Neural progenitor cell (in vitro differentiated cells): ENCODE measurements at places on chromosomes 7 and 10.

DNA sequence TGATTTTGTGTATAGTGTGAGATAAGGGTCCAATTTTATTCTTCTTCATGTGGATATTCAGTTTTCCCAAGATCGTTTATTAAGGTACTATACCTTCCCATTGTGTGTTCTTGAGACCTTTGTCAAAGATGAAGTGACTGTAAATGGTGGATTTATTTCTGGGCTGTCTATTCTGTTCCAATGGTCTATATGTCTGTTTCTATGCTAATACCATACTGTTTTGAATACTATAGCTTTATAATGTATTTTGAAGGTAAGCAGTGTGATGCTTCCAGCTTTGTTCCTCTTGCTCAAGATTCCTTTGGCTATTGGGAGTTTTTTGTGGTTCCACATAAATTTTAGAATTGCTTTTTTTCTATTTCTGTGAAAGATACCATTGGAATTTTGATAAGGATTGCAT is 8.7 kb upstream of the VWDE start:
- DNase-seq, result no peak

DNA sequence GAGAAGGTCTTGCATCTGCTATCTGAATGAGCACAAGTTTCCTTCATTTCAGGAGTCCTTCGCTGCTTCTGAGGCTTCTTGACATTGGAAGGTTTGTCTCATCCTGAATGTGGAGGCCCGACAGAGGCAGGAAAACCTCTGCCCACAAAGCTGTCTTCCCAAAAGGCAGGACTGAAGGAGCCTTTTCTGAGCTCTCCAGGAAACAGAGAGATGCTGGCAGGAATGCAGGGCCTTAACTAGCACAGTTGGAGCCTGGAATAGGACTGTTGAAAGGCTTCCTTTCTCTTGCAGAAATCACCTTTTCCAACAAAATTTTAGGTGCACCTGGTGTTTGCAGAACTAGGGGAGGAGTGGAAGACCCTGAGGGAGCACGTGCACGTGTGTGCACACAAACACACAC is 637.4 kb upstream of the MKI67 start:
- DNase-seq, result no peak

DNA sequence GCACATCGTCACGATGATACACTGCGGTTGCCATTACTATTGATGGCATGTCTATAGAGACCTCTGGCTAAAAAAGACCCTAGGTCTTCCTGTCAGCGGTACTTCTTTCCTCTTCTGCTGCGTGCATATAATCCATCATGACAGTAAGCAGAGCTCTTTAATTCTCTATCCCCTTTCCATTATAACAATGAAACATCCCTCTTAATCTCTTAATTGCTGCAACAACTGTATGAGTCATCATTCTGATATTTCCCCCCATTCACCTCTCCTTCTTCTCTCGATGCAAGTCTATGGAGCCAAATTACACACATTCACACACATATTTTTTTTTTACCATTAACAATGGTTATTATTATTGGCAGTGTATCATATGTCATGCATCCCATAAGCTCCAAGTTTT is 45.2 kb upstream of the AKR1E2 start:
- no peak for DNase-seq

GRCh38 chr10:120011359-120012130 is 119.0 kb downstream of the SEC23IP start:
- peak; percentile 74 for DNase-seq

DNA sequence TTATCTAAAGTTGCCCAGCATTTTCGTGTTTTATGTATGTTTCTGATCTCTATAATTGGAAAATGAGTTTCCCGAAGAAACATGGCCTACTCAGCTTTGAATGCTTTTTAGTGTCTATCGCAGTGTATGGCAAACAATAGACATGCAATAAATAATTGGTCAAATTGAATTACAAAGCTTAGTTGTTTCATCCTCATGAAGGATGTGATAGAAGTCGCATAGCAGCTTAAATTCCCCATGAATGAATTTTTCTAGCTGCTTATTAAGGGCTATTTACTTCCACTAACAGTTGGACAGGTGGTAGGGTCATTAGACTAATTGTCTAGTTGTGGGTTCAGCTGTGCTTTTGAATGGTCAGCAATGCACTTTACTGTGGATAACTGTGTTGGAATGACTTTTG is 467.3 kb upstream of the MBL2 start:
- no peak for DNase-seq

- no peak for DNase-seq
Measured at GRCh38 chr10:102444851-102445250, 6.5 kb downstream of the C10orf95 start.

DNA sequence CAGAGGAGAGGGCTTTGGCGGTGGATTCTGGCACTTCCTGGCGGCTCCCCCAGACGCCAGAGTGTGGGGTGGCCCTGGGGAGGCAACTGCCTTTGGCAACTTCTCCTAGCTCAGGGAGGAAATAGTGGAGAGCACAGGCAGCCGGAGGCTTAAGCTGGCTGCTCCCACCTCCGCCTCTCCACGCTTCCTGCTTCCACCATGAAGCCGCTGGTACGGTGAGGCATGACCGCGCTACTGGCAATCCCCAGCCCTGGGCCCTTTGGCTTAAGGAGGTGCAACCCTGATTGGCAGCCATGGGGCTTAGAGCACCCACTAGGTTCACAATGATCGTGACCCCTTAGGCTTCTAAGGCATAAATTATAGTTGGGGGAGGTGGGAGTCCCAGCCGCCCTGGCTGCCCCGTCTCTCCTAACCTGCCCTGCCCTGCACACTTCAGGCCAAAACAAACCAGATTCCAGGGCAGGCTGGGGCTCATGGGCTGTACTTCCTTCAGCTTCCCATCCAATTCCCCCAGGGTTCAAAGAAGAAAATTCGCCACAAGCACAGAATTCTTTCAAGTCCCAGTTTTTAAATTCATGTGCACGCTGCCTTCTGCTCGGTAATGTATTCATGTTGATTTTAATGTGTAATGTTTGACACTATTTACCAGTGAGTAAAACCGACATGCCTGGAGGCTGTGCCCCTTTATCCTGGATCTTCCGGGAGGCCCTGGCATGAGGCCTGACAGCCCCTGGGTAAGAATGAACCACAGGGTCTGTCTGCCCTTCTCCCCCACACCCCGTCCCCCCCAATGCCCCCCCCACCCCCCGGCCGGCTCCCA is 90.7 kb upstream of the LRRC4 start:
- no peak for DNase-seq

DNA sequence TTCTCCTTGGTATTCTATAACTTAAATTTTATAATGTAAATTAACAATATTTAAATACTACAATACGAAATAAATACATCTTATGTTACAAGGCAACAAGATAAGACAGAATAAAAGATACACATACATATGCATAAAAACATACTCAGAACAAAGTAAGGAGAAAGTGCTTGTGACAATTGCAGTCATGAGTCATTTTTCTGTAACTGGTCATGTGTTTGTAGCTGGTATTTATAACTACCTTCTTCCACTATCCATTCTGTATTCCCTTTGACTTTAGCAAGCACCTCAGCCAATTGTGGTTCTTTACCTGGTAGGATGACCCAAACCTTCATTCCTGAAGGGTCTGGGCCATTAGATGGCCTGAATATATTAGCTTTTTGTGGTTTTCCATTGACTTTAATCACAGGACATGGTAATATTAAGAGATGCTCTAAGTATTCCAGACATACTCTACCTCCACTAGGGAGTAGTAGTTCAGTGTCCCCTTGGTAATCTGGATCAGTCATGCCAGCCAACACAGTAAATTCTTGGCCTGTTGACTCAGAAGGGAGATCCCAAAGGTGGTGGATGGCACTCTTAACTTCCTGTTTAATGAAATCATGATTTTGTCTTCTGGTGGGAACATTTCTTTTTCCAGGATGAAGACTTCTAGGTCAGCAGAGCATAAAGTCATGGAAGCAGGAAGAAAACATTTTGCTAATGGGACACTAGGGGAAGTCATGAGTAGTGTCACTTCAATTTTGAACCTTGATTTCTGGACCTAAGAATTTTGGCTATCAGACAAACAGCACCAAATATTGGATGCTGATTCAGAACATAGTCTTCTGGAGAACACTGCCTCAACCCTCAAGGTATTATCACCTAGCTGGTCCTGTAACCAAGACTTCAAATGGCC is 733.7 kb upstream of the IGFBP3 start:
- no peak for DNase-seq

DNA sequence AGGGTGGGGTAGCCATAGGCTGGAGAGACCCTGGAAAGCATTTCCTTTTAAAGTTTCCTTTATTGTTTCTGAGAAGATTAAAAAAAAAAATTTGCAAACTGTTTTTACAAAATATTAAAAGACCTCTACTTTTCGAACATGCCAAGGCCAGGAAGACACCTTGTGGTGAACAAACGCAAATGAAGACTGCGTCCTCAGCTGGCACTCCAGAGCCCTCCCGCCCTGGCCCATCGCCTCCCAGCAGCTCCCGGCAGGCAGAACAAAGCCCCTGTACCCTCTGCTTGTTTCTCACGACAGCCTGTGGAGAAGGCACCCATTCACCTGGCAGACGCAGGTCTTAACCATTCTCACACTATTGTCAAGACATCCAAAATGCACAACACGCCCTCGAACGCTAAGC is 56.4 kb downstream of the ESYT2 start:
- peak; percentile 19 for DNase-seq

DNA sequence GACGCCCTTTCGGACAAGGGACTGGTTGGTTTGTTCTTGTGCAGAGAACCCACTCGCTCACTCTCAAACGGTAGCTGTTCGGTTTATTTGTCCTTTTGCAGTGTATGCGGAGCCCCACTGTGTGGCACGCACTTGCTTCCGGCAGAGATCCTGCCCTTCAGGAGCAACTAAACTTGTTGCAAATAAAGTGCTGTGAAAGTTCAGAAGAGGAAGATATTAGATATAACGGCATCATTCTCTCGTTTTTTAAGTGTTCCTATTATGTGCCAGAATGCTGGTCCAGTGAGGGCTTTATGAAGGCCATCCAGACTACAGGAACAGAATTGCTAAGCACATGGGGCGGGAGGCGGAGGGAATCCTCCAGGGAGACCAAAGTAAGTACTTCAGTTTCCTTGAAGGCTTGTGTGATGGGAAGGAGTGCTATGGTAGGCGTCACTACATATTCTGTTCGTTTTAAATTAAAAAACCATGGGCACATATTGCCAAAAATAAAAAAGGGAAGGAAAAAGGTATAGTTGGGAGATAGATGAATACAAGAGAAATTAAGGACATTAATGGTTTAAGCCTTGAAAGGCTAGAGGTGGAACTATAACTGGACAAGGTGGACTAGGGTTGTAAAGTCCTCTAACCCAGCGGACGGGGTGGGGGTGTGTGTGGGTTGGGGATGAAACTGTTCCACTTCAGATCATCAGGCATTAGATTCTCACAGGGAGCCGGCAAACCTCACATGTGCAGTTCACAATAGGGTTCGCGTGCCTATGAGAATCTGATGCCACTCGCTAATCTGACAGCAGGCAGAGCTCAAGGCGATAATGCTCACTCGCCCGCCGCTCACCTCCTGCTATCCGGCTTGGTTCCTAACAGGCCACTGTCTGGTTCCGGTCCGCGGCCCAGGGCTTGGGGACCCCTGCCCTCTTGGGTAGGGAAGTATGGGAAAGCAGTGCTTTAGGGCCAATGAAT is 704 bp upstream of the ERLIN1 start:
- peak; percentile 20 for DNase-seq

- DNase-seq, result no peak
Measured at GRCh38 chr10:48607356-48608278, 2.7 kb upstream of the ARHGAP22 start.

- no peak for DNase-seq
Measured at GRCh38 chr7:1961701-1962276, 271.0 kb downstream of the MAD1L1 start.

- DNase-seq, result no peak
Measured at GRCh38 chr10:132114953-132115520, 49.3 kb downstream of the JAKMIP3 start.

DNA sequence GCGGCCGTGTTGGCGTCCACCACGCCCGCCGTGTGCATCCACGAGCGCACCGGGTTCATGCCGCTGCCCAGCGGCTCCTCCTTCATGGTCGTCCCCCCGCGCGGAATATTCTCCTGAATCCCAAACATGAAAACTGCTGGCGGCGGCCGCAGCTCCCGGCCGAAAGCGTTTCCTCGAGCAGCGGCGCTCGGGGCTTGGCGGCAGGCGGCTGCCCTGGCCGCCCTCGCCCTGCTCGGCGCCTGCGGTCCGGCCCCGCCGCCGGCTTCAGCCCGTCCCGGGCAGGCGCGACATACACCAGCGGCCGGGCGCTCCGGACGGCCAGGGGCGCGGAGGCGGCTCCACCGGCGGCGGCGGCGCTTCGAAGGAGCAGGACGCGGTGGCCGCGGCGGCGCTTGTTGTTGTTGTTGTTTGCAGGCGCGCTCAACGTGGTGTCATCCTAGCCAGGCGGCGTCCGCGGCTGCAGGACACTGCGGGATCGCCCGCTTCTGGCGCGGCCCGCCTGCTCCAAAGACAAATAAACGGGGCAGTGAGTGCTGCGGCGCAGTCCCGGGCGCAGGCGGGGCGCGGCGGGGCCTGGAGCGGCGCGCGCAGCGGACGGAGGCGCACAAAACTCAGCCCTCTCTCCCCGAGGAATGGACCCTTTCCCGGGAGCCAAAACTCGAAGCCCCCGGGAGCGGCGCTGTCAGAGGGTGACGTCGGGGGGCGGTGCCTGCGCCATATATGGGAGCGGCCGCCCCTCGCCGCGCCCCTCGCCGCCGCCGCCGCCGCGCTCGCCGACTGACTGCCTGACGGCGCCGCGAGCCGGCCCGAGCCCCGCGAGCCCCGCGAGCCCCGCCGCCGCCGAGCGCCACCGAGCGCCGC is at the start of gene EBF3:
TSS of gene EBF3 (minus strand) at position 634 of the 861 bp plus-strand sequence. CDS start at position 128, 506 bp downstream.
- peak; percentile 96 for DNase-seq

- peak; percentile 61 for DNase-seq
Measured at GRCh38 chr7:138207555-138207971, 131.3 kb downstream of the AKR1D1 start.

- no peak for DNase-seq
Measured at GRCh38 chr7:140249036-140249806, 72.4 kb upstream of the KDM7A start.

DNA sequence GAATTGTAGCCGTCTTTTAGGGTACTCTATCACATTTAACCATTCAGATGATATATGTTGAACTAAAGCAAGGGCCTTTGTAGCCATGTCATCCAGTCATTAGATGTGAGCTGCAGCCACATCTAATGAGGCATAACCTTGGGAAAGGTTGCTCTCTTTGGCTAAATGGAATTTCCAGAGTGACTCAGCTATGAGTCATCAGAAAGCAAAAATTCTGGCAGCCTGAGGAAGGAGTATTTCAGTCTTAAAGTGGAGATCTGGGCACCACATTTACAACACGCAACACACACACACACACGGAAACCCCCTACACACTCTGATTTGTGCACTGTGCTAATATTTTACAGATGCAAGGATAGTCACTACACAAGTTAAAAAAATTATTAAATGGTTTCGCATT is 176.9 kb upstream of the ZWINT start:
- DNase-seq, result no peak
